ENCODE measurements at places on chromosomes 3 and 15.

DNA sequence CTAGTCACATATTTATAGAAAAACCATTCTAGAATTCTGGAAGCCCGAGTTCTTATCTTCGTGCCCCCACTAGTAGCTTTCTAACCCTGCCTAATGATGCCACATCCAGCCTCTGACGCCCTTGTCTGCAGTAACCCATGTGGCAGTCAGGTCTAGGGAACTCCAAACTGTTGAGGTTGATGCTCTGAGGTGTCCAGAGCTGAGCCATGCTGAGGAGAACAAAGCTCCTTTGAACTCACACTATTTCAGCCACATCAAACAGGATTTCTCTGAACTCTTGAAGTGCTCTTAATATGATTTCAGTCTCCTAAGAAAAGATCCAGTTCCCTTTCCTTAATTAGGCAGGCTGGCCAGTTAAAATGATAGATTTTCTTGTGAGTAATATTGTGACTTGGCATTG is 150.5 kb upstream of the ST8SIA2 start:
- DNase-seq = no peak

- DNase-seq = no peak
These were observed 156.0 kb downstream of the XXYLT1 start for GRCh38 chr3:195114786-195115599.

DNA sequence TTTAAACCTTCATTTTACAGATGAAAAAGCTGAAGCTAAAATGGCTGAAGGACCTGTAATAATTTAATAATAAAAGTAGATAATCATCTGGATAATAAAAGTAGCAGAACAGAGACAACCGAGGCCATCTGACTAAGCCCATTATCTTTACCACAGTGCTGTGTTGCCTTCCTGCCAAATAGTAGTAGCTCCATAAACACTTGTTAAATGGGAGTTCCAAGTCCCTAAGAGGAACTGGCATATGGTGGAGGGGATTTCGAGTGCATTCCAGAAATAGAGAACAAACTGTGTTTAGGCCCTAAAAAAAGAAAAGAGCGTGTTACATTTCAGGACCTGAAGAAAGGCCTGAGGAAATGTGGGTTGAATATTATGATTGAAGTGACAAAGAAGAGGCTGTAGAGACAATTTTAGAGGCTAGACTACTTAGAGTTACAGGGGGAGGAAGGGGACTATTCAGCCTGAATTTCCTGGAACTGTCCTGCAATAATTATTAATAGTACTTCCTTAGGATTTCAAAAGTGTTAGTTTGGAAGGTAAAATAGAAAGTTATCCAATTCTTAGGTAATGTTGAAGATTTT is 424.3 kb downstream of the ROBO2 start:
- no peak for DNase-seq

DNA sequence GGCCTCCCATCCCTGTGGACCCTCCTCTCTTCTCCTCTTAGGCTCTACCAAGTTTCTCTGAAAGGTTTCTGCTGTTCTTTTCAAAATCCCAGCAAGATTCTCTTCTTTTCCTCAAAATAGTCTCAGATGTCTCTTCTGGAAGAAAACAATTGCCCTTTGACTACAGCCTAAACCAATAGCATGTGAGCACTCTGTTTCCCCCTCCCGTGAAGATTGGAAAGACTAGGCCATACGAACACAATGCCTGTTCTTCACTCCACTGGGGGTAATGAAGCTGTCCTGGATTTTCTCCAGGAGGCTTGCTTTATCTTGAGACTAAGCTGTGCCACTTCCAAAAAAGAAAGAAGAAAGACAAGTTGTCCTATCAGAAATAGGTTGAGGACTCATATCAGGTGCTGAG is 178.7 kb upstream of the MCTP2 start:
- DNase-seq = no peak

DNA sequence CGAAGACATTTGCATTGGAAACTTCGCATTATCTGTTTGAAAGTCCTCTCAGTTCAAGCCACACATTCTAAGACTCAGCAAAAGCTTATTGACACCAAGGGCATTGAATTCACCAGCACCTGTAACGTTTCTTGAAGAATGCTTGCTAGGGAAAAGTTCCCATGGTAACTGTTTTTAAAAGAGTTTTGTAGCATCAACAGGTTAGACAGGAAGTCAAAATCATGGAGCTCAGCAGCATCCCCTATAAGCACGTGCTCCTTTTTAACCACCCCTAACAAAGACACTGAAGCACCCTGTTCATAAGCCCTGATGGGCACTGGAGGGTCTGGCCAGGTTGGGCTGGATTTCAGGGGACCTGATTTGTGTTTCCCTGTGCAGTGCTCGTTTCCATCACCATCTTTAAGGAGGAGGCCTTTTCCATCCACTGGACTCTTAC is 229.7 kb upstream of the BHLHE40 start:
- no peak for DNase-seq

GRCh38 chr15:98281130-98281529 is 320.6 kb downstream of the ARRDC4 start:
- no peak for DNase-seq

- DNase-seq = no peak
These were observed 27.3 kb upstream of the NMB start for GRCh38 chr15:84685304-84685703.

DNA sequence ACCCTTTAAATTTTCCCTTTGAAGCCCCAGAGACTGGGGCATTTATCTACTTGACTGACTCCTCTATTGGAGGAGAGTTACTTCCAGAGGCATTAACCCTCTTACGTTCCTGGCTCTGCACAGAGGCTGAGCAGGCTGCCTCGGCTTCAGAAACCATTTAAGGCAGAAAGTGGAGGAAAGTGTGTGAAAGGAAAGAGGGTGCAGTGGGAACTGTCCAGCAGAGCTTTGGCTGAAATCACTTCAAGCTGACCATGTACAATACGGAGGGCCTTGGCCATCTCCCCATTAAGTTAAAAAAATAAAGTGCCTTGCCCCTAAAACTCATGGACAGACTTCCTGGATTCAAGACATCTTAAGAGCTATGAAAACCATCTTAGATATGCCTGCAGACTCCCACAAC is 238.7 kb downstream of the SV2B start:
- DNase-seq = no peak

DNA sequence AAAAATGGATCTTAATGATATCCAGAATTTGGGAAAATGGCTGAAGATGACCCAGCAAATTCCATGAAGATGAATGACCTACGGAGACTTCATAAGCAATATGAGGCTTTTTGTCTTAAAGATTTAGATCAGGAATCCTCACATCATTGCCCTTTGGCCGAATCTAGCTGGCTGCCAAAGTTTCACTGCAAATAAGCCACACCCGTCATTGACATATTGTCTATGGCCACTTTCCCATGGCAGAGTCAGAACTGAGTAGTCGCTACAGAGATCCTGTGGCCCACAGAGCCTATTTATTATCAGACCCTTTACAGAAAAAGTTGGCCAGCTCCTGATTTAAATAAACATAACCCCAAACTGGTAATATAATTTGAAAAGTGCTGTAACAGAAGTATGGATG is 307.4 kb upstream of the RARB start:
- DNase-seq = no peak

DNA sequence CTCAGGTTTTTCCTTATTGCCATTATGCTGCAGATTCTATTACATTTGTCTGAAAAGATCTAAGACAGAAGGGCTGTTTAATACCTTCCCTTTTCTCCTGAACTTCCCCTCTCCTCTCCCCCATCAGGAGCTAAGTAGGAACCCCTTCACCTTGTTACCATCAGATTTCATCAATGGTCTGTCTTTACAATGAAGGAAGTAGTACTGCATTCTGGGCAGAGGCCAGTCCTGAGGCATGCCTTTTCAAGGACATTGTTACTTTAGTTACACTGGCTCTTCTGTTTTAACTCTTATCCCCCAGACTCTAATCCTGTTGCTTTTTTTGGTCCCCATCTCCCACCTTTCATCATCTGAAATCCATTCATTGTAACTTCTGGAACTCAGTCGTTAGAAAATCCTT is 8.1 kb downstream of the CTNNB1 start:
- no peak for DNase-seq

GRCh38 chr15:29593111-29593510 is 229.2 kb downstream of the TJP1 start:
- no peak for DNase-seq

DNA sequence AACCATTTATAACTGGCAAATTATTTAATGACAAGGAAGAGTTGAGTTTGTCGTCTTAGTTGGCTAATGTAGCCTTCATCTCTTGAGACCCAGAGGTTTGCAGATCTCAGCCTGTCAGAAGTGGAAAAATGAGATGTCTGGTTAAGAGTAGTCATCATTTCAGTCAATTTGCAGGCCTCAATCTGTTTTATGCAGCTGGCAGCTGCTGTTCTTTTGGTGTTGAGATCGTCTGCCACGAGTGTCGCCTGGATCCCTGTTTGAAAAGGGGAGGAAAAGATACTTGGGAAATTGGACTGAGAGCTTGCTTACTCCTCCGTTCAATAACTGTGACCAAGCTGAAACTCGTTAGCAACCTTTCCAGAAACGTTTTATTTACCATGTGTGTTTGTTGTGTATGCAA is 2.3 kb downstream of the PHLDB2 start:
- DNase-seq = no peak

DNA sequence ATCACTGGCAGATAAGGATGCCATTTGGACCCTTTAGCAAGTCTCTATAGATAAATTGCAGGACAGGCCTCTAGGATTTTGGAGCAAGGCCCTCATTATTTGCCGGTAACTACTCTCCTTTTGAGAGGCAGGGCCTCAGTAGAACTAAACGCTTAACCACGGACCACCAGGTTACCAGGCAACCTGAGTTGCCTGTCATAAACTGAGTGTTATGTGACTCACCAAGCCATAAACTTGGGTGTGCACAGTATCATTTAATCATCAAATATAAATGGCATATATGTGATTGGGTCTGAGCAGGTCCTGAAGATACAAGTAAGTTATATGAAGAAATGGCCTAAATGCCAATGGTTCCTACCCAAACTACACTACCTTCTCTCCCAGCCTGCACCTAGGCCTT is 93.2 kb downstream of the BCHE start:
- DNase-seq = no peak

DNA sequence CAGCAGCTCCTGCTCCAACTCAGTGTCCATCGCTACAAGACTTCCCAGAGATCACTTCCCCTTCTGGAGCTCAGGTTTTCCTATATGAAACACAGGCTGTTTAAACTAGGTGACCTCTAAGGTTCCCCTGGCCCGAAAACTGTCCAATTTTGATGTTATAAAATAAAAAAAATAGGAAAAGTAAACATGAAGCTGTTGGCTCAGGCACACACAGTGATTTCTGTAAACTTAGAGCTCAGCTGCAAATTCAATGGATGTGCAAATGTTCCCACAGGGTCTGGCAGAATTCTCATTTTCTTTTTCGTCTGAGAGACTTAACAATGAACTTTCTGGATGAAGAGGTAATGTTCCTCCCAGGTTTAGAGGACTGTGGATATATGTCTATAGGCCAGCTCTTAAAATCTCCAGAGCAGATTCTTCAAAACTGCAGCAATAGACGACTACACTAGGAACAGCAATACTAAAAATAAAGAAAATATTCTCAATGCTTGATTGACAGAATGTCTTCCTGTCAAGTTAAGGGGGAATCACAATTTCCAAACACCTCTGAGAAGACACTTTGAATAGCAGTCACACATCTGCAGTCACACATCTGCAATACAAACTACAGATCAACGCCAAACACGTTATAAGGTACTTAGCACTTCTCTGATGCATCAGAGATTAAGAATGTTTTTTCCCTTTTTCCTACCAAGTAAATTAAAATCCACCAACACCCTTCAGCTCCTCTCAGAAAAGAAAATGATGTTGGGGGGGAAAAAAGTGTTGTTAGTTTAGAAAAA is 2.8 kb downstream of the NUP210 start:
- no peak for DNase-seq

GRCh38 chr3:172550347-172550943 is 27.2 kb upstream of the TNFSF10 start:
- peak; percentile 49 for DNase-seq

- no peak for DNase-seq
These were observed 120.0 kb upstream of the ST8SIA2 start for GRCh38 chr15:92273723-92274122.

- DNase-seq = no peak
These were observed 1.1 kb upstream of the GABRB3 start for GRCh38 chr15:26773917-26774316.

- no peak for DNase-seq
These were observed 205.6 kb downstream of the FEZF2 start for GRCh38 chr3:62167566-62168262.

- no peak for DNase-seq
These were observed 8.0 kb upstream of the ANKRD28 start for GRCh38 chr3:15805756-15806266.

DNA sequence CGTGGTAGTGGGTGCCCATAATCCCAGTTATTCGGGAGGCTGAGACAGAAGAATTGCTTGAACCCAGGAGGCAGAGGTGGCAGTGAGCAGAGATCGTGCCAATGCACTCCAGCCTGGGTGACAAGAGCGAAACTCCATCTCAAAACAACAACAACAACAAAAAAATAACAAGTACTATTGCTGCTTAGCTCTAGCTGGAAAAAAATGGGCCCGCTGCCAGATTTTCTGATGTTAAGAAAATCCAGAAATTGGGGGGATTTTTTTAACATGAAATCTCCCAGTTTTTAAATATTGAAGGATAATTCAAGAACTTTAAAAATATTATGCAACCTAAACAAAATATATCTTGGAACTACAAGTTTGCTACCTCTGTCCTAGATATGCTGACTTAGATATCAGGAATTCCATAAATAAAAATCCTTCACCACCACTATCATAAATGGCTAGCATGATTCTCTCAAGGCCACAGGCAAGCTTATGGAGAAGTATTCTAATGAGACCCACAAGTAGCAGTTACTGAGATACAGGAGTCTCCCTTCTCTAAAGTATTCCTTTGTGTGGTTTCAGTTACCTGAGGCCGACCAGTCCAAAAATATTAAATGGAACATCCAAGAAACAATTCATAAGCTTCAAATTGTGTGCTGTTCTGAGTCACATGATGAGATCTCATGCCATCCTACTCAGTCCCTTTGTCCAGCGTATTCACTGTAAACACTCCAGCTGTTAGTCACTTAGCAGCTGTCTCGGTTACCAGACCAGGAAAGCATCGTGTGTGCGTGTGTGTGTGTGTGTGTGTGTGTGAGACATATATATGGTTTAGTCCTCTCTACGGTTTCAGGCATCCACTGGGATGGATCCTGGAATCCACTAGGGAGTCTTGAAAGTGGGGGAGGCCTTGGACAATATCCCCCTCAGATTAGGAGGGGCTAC is 277.2 kb downstream of the TBL1XR1 start:
- no peak for DNase-seq

- no peak for DNase-seq
These were observed 79.2 kb upstream of the TGFBR2 start for GRCh38 chr3:30527186-30527585.

- no peak for DNase-seq
These were observed 64.8 kb downstream of the SAMMSON start for GRCh38 chr3:70064194-70064779.

- DNase-seq = no peak
These were observed 26.3 kb downstream of the DNASE1L3 start for GRCh38 chr3:58184309-58184981.
